ENCODE measurements at places on chromosomes 16 and 17. TPM values are rescaled to one million over a fixed set of nuclear protein-coding genes. Genes with fewer than 3 reads are reported as not detected.

DNA sequence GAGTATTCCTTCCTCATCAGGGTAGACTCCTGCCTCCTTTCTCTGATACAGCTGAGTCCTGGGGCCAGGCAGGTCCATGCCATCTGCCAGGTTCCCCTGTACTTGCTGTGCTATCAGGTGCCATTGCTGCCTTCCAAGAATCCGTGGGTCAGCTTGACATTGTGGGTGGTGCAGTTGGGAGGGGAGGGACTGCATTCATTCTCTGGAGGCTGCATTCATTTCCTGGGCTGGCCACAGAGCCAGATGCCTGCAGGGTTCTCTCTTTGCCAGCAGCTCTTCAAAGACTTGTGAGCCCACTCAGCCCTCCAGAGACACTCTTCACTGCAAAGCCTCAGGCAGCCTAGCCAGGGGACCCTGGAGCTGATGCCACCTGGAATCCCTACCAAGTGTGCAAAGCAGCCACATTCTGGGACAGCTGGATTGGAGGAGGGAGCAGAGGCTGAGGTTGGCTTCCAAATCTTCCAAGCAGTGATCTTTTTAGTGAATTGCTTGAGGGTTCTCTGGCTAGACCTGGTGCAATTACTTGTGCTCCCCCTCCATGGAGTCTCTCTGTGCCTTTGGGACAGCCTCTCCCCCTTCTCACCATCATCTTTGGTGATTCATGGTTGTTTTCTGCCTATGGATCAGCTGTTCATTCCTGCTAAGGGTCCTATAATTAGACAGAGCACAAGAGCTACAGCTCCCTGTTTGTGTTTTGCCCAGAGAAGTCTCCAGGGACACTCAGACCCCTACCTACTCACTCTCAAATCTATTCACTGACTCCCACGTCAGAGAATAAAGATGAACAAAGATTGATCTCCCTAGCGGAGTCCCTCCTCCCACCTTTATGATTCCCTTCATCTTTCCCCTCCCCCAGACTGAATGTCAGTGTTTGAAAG lies 20.9 kb downstream of the ANKFN1 start:
- DNase-seq = no peak

GRCh38 chr17:45405250-45406086 lies 27.2 kb downstream of the ARHGAP27 start:
- DNase-seq = no peak

DNA sequence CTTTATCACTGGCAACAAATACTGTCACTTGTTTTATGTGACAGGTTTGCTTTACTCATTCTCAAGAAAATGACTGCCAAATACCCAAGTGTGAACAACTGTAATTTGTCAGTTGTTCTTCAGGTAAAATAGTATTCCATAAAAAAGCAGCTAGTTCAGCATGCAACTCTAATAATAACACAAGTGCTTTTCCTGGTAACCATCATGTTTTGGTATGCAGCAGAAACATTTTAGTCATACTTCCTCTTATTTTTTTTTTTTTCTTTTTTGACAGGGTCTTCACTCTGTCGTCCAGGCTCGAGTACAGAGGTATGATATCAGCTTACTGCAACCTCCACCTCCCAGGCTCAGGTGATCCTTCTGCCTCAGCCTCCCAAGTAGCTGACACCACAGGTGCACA lies 4.6 kb downstream of the TERF2 start:
- DNase-seq = no peak

DNA sequence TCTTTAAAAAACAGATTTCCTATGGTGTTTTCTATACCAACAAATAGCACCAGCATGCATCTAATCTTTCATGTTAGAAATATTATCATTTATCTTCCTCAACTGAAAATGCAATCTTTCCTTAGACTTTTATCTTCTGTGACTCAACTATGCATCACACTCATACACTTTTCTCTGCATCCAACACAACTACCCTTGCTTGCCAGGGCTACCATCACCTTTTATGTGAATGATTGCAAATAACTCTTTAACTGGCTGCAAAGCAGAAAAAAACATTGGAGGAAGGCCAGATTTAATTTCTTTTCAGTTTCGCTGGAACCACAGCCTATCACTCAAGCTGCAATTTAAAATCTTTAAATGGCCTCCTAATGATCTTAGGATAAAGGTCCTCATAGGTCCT lies 212.9 kb downstream of the CDH8 start:
- DNase-seq = no peak

DNA sequence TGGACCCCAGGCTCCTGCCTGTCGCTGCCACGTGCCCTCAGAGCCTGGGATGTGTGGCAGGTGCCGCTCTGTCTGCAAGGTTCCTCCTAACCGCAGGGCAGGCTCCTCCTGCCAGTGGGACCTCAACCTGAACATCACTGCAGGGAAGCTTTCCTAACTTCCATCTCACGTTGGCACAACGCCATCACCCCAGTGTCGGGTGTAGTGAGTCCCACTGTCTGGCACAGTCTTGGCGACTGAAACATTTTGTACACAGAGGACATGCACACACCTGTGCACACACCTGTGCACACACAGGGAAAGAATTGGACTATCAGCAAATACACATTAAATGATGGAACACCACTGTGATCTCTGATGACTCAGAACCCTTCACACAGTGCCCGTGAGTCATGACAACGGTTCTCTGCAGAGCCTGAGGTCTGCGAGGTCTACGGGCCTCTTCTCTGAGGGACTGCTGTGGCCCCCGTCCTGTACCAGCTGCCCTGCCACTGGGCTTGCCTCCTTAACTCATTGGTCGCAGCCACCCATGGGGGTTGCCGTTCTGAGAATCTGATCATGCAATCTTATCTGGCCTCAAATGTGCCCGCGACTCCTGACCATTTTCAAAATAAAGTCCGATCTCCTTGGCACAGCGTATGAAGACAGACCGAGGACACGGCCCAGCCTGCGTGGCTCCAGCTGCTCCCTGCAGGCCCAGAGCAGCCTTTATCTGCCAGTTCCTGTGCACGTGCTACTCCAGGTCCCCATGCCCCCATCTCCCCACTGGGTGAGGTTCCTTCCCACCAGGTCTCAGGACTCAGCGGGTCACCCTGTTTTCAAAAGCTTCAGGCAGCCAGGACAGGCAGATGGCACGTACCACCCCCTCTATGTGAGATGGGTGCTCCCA lies 7.6 kb downstream of the CCDC57 start:
- DNase-seq = no peak

GRCh38 chr17:1083451-1084187 lies 86.7 kb downstream of the TIMM22 start:
- no peak for DNase-seq

DNA sequence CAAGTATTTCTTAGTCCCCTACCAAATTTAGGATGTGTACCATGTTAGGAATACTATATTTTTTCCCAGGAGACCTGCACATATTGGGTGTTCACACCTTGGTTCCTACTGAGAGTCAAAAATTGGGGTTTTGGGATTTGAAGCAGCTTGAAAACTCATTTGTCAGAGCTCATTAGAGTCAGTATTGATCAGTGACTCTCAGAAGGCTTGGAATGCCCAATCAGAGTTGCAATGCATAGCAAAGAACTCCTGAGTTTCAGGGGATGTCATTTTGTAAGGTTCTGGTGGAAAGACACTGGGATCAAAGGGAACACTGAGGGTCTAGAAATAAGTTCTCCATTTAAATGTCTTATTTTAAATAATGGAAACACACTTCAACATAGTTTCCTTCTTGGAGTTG lies 5.1 kb downstream of the HLF start:
- no peak for DNase-seq

The TRIM25 gene
- 6.3 TPM for total RNA-seq

The NQO1 gene
- 9.1 TPM for total RNA-seq

The EVPLL gene
- total RNA-seq = not detected
